ENCODE measurements at places on chromosomes 7 and 10.

DNA sequence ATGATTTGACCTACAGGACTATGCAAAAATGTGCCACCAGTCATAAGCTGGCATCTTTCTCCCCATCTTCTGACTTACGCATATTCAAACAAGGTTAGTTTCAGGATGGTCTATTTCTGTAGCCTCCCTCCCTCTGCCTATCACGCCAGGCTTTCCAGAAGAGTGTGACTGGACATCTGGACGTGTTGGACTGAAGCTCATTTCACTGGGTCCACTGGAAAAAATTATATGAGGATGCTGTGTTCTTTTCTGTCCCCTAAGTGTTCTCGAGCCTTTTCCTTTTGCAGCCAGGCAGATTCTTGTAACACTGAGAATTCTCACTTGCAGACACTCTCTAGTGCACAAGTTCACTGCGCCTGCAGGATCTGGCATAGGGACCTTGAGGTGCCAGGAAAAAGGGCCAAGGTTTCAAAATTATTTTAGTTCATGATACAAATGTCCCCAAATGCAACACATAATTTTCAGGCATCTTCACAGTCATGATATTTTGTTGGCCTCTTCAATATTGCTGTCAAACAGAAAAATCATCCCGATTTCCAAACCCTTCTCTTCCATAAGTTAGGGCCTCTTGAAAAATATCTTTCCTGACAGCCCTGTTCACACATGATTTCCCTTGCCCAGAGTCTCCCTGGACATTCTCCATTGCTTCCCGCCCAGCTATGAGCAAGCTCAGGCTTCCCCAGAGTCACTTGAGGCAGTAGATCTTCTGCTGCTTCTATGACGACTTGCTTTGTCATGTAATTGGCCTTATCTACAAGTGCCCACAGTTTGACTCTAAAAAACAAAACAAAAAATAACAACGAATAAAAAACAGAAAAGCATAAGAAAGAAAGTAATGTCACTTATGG, 170.4 kb downstream of the BMPER start:
- no peak for DNase-seq

GRCh38 chr10:120684226-120684625, 166.9 kb upstream of the WDR11 start:
- DNase-seq: no peak

DNA sequence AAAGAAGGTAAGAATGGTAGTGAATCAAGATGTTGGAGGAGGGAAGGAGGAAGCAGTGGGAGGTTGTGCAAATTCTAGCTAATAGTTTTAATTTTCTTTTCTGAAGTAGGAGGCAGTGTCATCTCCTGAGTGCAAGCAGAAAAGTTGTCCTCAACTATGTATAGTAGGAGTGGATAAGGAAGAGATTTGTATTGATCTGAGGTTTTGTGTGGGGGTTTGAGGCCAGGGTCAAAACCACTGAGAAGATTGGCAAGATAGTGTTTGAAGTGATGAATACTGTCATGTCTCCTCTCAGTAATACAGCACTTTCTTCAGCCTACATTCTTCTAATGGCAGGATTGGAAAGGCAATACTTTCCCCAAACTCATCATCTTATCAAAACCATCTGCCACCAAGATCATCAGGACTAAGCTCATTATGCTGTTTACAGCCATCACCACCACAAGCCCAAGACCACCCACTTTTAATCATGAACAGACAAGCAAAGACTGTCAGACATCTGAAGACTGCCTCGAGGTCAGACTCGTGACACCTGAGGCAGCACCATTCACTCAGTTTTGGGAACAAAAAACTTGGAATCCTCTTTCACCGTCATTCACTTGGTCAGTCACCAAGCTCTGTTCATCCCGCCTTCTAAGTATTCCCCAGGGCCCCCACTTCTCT, 1.5 kb upstream of the MIOS start:
- no peak for DNase-seq

DNA sequence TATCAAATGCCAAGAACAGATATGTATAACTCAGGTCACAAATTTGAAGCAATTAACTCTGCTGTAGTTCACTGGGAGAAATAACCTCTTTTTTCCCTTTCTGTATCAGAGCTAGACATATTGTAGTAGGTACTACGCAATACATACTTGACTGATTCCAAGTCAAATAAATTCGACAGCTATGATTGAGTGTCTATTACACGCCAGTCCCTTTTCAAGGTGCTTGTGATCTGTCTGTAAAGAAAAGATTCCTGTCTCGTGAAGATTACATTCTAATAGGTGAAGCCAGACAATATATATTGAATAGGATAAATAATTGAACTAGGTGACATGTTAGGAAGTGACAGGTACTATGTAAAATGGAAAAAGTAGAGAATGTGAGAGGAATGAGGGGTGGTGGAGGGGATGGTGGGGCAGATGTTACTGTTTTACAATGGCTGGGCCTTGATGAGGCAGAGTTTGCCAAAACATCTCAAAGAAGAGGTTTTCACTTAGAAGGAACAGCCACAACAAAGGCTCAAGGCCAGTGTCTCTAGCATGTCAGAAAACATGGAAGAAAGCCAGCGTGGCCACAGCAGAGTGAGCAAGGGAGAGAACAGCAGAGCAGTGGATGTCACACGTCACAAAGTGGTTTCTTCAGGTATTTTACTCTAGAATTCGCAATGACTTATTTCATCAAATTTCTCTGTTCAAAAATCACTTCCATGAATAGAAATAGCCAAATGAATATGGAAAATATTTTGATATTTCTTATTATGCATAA, 282.6 kb upstream of the CACNA2D1 start:
- no peak for DNase-seq

GRCh38 chr10:49280001-49280408, 19.0 kb upstream of the C10orf71 start:
- no peak for DNase-seq

DNA sequence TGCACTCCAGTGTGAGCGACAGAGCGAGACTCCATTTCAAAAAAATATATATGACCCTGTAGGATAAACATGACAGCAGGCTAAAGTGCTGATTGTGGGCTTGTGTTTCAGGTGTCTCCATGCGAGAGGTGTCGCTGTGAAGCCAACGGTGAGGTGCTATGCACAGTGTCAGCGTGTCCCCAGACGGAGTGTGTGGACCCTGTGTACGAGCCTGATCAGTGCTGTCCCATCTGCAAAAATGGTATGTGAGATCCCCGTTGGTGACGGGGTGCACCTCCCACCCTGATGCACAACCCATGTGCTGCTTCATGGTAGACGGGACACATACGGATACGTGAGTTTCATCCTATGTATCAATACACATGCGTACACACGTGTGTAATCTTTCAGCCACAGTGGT, 29.2 kb downstream of the VWC2 start:
- DNase-seq: no peak

DNA sequence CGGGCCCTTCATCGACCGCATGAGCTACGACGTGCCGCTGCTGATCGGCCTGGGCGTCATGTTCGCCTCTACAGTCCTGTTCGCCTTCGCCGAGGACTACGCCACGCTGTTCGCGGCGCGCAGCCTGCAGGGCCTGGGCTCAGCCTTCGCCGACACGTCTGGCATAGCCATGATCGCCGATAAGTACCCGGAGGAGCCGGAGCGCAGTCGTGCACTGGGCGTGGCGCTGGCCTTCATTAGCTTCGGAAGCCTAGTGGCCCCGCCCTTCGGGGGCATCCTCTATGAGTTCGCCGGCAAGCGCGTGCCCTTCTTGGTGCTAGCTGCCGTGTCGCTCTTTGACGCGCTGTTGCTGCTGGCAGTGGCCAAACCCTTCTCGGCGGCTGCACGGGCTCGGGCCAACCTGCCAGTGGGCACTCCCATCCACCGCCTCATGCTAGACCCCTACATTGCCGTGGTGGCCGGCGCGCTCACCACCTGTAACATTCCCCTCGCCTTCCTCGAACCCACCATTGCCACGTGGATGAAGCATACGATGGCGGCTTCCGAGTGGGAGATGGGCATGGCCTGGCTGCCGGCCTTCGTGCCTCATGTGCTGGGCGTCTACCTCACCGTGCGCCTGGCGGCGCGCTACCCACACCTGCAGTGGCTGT, 1.2 kb downstream of the SLC18A3 start:
- DNase-seq: no peak

DNA sequence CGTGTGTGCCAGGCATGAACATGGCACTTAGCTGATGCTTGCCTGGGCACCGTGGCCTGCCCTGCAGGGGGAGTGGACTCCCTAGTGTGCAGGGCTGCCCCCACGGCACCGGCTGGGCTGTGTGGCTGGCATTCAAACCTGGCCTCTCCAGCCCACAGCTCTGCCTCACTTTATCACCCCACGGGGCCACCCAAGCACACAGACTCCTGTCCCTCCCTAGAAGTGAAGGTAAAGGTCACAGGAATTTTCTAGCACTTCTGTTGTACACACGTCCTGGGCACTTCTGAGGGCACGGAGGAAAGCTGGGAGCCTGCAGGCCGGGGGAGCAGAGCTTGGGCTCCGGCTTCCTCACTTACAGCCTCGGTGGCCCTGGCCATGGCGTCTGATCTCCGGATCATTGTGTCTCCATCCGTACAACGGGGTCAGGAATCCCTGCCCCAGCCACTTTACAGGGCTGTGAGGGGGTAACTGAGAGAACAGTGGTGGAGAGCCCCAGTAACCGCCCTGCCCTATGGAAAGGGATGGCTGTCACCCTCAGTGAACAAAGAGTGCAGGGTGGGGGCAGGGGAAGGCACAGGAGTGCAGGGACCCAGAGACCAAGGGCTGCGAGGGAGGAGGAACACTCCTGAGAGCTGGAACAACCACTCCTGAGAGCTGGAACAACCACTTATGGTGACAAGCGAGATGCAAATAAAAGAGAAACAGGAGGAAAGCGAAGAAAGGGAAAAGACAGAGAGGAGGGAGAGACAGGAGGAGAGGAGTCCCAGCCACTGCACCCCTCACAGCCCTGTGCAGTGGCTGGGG, 3.9 kb upstream of the PYROXD2 start:
- no peak for DNase-seq

DNA sequence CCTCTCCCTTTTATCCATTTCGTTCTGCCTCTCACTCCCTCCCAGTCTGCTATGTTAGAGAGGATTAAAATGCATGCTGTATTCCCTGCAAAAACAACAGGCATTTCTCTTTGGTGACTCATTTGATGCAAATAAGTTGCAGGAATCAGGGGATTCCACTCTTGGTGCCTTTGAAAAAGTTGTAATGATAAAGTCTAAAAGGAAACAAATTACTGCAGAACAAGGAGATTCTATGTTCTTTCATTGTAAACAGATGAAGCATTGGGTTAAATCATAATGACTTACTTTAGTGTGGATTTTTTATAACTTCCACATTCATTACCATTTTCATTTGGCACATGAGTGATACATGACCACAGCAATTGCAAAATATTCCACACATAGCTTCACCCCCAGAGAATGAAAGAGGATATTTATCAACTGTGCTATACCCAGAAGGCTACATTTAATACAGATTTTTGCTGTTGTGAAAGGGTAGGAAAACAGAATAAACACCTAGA, 33.4 kb upstream of the ABLIM1 start:
- DNase-seq: no peak

DNA sequence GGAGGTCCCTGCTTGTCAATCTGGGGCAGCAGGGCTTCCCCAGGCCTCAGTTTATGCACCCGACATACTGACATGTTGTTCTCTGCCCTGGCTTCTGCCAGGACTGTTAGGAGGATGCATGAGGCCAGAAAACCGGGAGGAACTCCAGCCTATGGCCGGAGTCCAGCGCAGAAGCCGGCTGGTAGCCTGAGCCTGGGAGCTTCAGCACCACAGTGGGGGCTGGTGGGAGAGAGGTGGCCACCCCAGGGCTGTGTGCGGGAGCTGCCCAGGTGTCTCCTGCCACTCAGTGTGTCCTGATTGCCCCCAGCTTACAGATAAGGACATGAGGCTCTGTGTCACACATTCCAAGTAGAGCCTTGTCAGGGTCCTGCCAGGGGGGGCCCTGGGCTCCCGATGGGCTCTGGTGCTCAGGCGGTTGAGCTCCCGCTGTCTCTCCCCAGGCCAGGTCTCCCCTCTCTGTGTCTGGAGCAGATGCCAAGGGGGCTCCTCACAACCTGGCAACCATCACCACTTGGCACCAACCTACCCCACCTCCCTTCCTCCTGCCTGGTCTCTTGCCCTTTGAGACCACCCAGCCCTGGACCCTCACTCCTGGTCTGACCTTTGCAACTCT, 32.3 kb downstream of the PPIF start:
- no peak for DNase-seq

DNA sequence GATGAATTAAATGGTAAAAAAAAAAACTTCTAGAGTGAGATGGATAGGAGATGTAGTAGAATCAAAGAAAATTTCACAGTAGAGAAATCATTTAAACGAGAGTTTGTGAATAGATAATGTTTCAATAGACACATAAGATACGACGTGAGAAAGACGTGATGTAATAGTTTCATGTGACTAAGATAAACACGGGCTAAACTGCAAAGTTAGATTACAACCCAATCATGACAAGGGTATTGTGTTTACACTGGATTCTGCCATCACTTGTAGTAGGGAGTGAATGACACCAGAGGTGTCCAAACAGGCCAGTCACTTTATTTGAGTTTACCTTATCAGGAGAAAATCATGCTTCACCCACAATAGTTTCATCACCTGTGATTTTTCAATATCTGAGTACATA, 21.6 kb downstream of the SEMA3D start:
- DNase-seq: no peak

- DNase-seq: no peak
These were observed 10.0 kb upstream of the TNS3 start for GRCh38 chr7:47591655-47592572.

- no peak for DNase-seq
These were observed 89.5 kb upstream of the SH2B2 start for GRCh38 chr7:102197161-102197560.

GRCh38 chr7:156823435-156823834, 69.5 kb downstream of the LMBR1 start:
- DNase-seq: no peak

- DNase-seq: no peak
These were observed 30.7 kb downstream of the GHRHR start for GRCh38 chr7:30994206-30995100.
